ENCODE measurements at places on chromosomes 4 and X. TPM values are rescaled to one million over a fixed set of nuclear protein-coding genes. Genes with fewer than 3 reads are reported as not detected.

The PRKG2 gene
- polyA plus RNA-seq = 6.0 TPM

DNA sequence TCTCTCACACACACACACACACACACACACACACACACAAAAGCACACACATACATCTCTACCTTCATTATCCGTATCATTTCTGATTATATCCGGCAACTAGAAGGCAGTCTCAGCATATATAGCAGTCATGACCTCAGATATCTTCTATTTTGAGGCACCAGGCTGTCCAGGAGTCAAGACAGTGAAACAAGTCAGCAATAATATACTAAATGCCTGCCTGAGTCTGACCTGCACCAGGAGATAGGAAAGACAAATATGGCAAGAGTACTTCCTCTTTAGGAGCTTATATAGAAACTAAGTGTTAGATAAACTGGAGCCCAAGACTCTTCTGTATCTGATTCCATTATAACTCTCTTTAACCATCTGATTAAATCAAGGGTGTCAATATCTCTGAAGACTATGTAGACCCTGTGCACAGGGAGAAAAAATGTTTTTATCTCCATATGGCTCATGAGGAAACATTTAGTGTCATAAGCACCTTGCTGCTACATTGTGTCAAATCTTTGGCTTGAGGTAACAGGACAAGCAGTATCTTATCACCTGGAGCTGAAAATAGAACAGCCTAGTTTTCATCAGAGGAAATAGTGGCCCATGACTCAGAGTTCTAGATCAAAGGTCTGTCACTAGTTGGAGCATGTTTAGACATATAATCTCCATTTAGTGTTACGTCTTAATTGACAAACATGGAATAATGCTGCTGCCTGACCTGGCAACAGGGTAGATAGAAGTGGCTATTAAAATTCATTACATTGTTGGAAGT is 27.0 kb upstream of the FAM47B start:
- DNase-seq = no peak

The FGFRL1 gene
- 20.8 TPM for polyA plus RNA-seq

DNA sequence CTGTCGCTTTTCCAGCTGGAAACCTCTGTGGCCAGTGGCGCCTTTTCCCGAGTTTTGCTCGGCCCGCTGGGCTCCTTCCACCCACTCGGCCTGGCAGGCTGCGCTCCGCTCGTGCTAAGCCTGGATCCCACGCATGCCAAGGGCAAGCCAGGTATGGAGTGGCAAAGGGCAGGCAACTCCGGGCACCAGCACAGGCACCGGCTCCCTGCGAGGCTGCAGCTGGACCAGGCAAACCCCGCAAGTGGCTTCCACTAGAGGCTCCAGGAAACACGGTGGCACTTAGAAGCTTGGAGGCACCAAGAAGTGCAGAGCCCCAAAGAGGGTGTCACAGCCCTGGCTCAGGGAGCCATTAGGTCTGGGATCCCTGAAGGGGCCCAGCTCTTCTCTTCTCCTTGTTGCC is 59.5 kb downstream of the PPA2 start:
- DNase-seq = no peak

The SPATA18 gene
- 7.3 TPM for polyA plus RNA-seq

DNA sequence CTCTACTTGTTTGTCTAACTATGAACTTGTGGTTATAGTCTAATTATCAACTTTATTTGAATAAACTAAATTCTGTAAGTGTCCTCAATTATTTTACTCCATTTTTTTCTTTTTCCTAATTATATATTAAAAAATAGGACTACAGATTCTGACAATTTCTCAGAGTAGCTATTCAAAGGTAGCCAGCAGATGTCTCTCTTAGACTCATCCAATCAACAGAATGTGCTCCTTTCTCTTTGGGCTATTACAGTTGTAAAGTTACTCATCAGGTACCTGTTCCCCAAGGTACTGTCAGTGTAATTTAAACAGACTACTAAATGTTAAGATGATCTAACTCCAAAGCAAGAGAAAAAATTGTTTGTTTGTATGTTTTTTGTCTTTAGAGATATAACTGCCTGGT is 248.6 kb downstream of the PCDH18 start:
- DNase-seq = no peak

GRCh38 chr4:24896056-24896455 is 16.8 kb downstream of the CCDC149 start:
- no peak for DNase-seq

DNA sequence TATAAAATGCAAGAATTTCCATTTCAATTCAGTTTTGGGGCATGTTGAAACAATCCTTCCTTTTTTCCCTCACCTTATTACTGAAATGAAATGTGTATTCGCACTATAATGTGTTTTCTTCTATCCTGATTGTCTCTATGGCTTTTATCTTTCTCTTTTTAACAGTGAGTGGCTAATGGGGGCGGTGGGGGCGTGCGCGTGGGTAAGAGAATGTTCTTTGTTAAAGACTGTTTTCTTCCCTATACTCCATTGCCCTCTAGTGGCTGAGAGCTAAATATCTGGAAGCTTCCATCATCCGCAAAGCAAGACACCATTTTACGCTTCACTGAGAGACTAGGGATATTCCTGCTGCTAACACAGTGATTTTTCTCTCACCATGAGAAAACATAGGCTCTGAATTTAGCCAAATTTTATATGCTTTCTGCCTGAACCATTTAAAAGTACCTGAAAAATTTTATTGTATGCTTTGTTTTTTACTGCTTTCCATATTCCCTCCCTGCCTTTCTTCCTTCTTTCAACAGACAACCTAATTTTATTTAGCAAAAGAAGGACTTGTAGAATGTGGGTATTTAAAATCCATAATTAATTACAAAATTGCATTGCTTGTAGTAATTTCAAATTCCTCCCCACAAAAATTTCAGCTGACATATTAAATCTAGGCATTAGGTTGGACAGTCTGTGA is 194.0 kb downstream of the GASK1B start:
- no peak for DNase-seq

The HS3ST1 gene
- 4.4 TPM for polyA plus RNA-seq

- no peak for DNase-seq
Observed at GRCh38 chrX:10548688-10549087, 71.7 kb downstream of the MID1 start.

DNA sequence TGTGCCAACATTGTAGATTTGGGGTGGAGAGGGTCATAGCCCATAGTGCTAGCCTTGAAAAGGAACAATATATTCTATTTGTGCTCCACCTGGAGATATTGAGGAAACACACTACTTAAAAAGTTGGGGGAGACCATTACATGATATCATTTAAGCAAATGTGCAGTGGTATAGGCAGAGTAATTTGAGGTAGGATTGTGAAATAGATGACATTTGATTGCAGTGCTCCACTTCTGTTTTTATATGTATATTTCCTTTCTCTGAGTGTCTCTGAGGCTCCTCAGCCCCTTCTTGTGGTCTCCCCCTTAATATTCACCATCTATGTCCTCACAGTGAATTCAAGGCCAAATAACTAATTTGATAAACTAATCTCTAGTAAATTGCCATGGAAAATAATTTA is 85.6 kb upstream of the NMU start:
- DNase-seq = no peak

- DNase-seq = no peak
Observed at GRCh38 chr4:78928835-78929234, 10.4 kb downstream of the PAQR3 start.

The SYNPO2 gene
- 2.8 TPM for polyA plus RNA-seq

The HMGN5 gene
- 29.5 TPM for polyA plus RNA-seq

The TIGD2 gene
- 11.4 TPM for polyA plus RNA-seq

DNA sequence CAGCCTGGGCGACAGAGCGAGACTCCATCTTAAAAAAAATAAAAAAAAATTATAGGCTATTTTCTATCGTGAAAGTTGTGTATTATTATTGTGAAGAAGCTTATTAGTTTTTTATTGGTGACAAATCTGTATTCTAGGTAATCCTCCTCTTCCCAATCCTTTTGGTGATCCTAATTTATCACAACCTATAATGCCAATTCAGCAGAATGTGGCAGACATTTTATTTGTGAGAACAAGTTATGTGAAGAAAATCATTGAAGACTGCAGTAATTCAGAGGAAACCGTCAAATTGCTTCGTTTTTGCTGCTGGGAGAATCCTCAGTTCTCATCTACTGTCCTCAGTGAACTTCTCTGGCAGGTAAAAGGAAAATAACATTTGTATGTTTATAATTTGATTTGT is 109.4 kb upstream of the DDX3X start:
- no peak for DNase-seq

- no peak for DNase-seq
Observed at GRCh38 chrX:32592786-32593185, 618.6 kb downstream of the DMD start.

DNA sequence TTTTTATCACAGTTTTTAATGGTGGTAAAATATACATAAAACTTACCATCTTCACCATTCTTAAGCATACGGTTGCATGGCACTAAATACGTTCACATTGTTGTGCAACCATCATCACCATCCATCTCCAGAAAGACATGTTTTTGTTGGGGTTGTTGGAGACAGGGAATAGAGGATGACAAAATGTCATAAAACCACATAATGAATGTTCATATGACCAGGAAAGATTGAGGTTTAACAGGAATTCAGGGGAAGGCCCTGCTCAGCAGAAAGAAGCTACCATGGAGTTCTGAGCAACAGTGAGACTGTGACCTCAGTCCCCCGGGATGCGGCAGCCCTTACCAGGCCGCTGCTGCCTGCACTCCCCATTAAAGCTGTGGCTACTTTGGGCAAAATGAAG is 63.9 kb upstream of the TRIM2 start:
- no peak for DNase-seq

DNA sequence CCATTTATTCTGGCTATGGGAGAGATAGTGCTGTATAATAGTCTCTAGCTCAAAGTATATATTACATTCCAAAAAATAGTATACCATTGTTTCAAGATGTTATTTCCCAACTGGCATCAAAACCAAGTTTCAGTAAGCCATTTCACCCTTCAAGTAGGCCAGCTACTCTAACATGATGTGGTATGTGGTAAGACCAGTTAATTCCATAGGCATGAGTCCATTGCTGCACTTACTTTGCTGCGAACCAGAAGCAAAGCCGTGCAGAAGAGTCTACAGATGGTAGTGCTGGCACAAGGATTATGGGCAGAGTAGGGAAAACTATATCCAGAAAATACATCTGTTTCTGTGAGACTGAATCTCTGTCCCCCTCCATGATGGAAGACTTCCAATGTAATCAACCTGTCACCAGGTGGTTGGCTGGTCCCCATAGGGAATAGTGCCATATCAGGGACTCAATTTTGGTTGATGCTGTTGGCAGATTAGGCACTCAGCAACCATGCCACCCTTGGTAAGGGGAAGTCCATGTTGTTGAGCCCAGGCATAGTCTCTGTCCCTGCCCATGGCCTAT is 49.8 kb upstream of the HSD17B10 start:
- DNase-seq = no peak

The SPINK2 gene
- not detected for polyA plus RNA-seq

DNA sequence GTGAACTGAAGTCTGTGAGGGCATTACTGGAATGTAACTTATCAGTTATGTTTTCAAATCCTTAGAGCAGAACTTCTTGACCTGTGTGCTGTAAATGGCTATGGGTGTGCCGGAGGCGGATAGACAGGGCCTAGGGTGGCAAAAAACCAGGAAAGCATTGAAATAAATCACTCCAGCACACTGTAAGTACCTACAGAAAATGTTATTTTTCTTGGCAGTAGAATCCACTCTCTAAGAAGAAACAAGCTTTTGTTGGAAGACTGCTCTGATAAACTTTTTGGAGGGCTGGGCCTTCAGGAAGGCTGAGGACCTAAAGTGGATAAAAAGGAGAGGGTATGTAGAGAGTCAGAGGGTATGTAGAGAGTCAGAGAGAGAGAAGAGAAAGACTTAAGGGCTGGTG is 14.9 kb downstream of the CPE start:
- DNase-seq = no peak

GRCh38 chr4:85884251-85884650 is 409.3 kb downstream of the ARHGAP24 start:
- DNase-seq = no peak

GRCh38 chr4:11496351-11496829 is 67.7 kb upstream of the HS3ST1 start:
- no peak for DNase-seq

DNA sequence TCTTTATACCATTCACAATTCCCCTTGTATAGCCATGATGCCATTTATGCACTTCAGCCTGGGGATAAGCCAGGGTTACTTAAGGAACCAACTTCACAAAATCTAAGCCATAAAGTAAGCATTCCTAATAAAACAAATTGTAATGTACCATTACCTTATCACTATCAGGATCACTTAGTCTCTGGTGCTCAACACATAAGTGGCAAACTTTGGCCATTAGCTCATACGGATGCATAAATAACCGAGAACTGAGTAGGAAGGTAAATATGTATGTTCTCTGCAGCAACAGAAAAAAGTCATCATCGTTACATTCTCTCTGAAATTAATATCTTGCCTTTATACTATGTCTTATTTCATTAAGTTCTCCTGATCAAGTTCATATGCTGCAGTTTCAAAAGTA is 14.4 kb downstream of the RASGEF1B start:
- no peak for DNase-seq

The NPFFR2 gene
- not detected for polyA plus RNA-seq

DNA sequence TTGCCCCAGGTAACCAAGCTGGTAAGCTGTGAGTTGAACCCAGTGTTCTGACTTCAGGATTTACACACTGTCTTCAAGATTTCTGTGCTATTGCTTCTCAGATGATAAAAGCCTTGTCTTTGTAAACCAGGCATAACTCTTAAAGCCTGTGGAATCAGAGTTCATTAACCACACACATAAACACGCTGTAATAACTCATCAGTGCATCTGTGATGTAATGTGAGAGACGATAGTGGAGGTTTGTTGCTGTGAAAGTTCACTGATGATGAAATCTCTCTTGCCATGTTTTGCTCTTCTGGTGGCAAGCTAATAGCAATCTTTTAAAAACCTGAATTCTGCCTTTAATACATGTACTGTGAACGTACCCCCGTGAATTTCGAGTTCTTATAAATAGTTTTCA is 41.5 kb downstream of the CLCN4 start:
- DNase-seq = no peak

GRCh38 chr4:139656614-139657486 is 8.8 kb upstream of the MGST2 start:
- DNase-seq = peak; percentile 56

The HSFX3 gene
- polyA plus RNA-seq = not detected

The SLC49A3 gene
- polyA plus RNA-seq = 7.8 TPM

DNA sequence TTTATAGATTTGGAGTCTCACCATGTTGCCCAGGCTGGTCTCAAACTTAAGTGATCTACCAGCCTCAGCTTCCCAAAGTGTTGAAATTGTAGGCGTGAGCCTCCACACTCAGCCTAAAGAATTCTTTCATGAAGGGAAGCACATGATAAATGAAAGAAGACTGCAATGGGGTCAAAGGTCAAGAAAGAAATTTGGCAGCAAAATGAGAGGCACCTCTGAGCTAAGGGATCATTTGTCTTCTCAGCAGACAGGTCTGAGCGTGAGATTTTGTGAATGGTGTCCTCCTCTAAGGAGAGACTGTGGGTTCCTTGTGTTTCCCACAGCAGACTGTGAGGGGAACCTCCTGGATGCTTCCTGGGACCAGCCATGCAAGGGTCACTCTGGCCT is 57.5 kb upstream of the EGFL6 start:
- DNase-seq = no peak

The CT45A2 gene
- polyA plus RNA-seq = 1.8 TPM

The MEPE gene
- 0.59 TPM for polyA plus RNA-seq

The PGAM4 gene
- polyA plus RNA-seq = 0.91 TPM
